ENCODE measurements at places on chromosomes 2 and 18. TPM values are rescaled to one million over a fixed set of nuclear protein-coding genes. Genes with fewer than 3 reads are reported as not detected.

Gene TMEM198
- 2.8 TPM for total RNA-seq

Gene CPO
- not detected for total RNA-seq

Gene CFC1
- not detected for total RNA-seq

Gene KATNAL2
- 0.45 TPM for total RNA-seq

Gene MFSD2B
- not detected for total RNA-seq

Gene ATF2
- 62.4 TPM for total RNA-seq

Gene NEU2
- not detected for total RNA-seq

Gene CD28
- total RNA-seq = 35.7 TPM

Gene SMYD1
- not detected for total RNA-seq

Gene STK16
- 37.3 TPM for total RNA-seq

Gene YPEL5
- 26.5 TPM for total RNA-seq

Gene PJVK
- 1.9 TPM for total RNA-seq

Gene GRB14
- not detected for total RNA-seq

Gene EVX2
- total RNA-seq = not detected

Gene COL4A3
- not detected for total RNA-seq

Gene MOGAT1
- total RNA-seq = not detected

Gene ZNF24
- 51.7 TPM for total RNA-seq

Gene COMMD1
- 27.4 TPM for total RNA-seq

Gene FABP1
- not detected for total RNA-seq

Gene C2orf78
- total RNA-seq = not detected

Gene MROH2A
- not detected for total RNA-seq

Gene GAL3ST2
- total RNA-seq = not detected

Gene CRYGC
- not detected for total RNA-seq

Gene AQP4
- total RNA-seq = not detected

Gene TMEM169
- 1.1 TPM for total RNA-seq

Gene UNC80
- not detected for total RNA-seq

Gene NOSTRIN
- not detected for total RNA-seq

Gene GAREM2
- total RNA-seq = 4.5 TPM

Gene TMEM17
- total RNA-seq = 0.26 TPM

Gene KCNG2
- not detected for total RNA-seq

Gene SLC4A5
- total RNA-seq = 2.6 TPM
